ELR (cell line): ENCODE measurements at places on chromosomes 2 and 18.
A peak's percentile ranks its signal among the peaks of the same experiment; 100 is the strongest.

GRCh38 chr2:68098291-68098797 lies 35.5 kb upstream of the C1D start:
- no peak for DNase-seq

- DNase-seq = no peak
Measured at GRCh38 chr18:74064510-74064909, 83.1 kb downstream of the FBXO15 start.

GRCh38 chr2:61425605-61426155 lies 45.2 kb downstream of the USP34 start:
- DNase-seq = peak; percentile 19

- DNase-seq = no peak
Measured at GRCh38 chr2:97654791-97655190, 8.9 kb downstream of the COX5B start.

DNA sequence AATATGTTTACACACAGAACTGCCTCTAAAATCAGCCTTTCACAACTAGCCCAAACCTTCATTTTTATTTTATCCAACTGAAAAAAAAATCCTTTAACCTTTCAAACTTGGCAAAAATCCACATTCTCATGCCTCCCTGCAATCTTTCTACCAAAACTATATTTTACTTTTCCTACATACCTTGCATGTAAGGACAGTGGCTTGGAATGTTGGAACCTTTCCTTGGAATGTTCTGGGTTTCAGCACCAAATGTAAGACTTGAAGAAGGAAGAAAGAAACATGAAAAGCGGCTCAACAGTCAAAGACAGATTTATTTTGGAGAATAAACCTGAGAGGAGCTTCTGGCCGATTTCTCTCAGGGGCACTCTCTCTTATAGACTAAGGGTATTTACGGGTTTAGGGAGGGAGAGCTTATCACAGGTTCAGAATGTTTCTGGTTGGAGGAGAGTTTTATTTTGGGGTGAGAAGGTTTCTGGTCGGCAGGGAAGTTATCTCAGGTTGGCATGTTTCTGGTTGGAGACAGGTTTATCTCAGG lies 79.7 kb downstream of the RRM2 start:
- DNase-seq = no peak

DNA sequence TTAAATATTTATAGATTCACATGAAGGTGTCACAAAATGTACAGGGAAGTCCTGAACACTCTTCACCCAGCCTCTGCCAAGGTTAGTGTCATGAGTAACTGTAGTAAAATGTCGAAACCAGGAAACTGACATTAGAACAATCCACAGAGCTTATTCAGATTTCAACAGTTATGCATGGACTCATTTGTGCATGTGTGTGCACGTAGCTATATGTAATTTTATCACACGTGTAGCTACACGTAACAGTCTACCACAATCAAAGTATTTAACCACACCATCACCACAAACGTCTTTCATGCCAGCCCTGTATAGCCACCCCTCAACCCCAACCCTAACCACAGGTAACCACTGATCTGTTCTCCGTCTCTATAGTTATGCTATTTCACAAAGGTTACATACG lies 211.7 kb upstream of the REV1 start:
- DNase-seq = peak; percentile 12

- DNase-seq = no peak
Measured at GRCh38 chr2:142270291-142270690, 139.5 kb upstream of the LRP1B start.
